ENCODE measurements at places on chromosomes 6 and 20.

- no peak for DNase-seq
Measured at GRCh38 chr20:60528141-60528540, 569.9 kb downstream of the CDH26 start.

DNA sequence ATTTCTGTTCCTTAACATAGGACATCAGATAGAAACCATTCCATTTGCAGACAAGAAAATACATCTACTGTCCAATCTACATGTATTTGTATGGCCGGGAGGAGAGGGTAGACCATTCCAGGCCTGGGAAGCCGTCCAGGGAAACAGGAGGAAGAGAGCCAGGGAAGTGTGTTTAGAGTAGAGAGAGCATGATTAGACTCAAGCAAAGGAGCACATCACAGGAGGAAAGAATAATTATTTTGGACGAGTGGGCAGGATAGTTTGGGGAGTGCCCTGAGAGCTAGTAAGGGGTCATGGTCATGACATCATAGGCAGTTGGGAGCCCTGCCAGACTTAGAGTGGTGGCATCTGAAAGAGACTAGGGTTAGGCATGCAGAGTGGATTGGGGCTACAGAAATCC lies 250.0 kb downstream of the HIVEP2 start:
- no peak for DNase-seq

- no peak for DNase-seq
Measured at GRCh38 chr20:23347791-23348190, 2.8 kb upstream of the NXT1 start.

- DNase-seq, result peak; percentile 70
Measured at GRCh38 chr6:10347561-10348327, 67.1 kb downstream of the TFAP2A start.

- DNase-seq, result peak; percentile 90
Measured at GRCh38 chr6:106473812-106474211, 113.3 kb downstream of the CRYBG1 start.

DNA sequence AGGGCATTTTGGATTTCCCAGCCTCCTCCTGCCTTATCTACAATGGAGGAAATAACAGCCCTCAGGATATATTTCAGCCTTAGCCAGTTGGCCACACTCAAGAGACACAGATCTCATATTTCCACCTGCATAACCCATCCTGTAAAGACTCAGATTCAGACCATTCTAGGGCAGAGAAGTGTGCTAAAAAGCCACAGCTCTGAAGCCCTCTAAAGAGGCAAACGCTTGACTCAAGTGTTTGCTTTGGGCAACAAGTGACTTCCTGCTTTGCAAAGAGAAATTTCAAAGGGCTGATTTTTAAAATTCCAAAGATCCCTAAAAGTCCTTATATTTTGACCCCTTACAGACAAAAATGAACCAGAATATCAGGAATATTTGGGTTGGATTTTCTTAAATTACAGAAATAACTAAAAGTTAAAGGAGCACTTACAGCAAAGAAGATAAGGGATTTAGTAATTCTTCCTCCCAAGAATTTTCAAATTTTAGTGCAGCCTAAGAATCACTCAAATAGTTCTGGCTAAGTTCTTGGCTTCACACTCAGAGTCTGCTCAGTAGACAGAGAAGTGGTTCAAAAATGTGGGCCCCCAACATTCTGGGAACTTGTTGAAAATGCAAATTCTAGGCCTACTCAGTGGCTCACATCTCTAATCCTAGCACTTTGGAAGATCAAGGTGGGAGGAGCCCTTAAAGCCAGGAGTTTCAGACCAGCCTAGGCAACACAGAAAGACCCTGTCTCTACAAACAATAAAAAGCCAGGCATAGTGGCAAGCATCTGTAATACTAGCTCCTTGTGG lies 18.9 kb upstream of the ADGRF5 start:
- no peak for DNase-seq

DNA sequence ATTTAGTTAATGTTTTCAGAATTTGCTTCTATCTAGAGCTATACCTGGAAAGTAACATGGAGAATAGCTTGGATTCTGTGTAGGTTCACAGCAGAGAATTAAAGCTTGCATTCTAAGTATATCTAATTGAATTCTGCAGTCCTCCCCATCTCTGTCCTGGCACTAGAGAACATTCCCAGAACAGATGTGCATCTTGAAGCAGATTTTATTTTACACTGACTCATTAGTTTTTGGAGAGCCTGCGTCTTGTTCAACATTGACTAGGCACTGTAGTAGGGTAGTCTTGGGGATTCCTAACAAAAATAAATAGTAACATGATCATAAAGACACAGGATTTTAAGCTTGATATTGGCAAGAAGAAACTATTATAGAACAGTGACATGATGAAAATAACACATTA lies 36.2 kb upstream of the BAG2 start:
- DNase-seq, result peak; percentile 14

DNA sequence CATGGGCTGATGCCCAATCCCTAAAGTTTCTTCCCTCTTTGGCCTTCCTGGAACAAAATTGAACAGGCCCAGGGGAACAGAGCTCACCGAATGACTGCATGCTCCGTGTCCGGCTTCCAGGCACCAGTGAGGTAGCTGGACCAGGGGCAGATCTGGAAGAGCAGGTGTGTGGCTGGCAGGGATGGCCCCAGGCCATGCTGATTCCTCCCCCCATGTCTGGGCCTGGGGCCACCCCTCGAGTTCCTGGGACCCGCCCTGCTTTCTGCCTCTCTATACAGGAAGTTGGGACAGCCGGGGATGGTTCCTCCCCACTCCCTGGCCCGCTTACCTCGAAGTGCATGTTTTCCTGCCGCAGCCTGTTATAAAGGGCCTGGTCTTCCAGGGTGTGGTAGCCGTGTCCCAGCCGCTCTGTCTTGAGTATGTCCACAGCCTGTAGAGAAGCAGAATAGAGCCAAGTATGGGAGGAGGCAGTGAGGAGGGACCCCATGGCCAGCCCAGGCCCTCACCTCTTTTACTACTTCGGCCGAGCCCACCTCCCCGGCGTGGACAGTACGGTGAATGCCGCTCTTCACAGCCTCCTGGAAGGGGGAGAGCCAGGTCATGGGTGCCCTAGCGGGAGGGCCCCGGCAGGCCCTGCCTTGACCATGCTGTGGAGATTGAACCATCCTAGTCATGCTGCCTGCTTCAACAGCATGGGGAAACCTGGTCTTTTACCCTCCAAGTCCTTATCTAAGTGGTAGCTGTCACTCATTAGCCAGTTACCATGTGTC lies 28.8 kb downstream of the ADA start:
- DNase-seq, result no peak

- DNase-seq, result no peak
Measured at GRCh38 chr20:54622333-54623295, 147.2 kb downstream of the DOK5 start.

GRCh38 chr6:37994223-37994622 lies 174.7 kb downstream of the ZFAND3 start:
- peak; percentile 56 for DNase-seq

GRCh38 chr6:166589337-166589731 lies 2.9 kb upstream of the RAMACL start:
- no peak for DNase-seq

All from iris pigment epithelial cell (primary cell).